ENCODE measurements at places on chromosomes 2 and 18. TPM values are rescaled to one million over a fixed set of nuclear protein-coding genes. Genes with fewer than 3 reads are reported as not detected.

The RAB6C gene
- not detected for total RNA-seq

The AGXT gene
- total RNA-seq, result not detected

The PLEK gene
- total RNA-seq, result 1.9 TPM

The SLC11A1 gene
- 4.6 TPM for total RNA-seq

The RBM44 gene
- 0.38 TPM for total RNA-seq

The TUBA3E gene
- not detected for total RNA-seq

The SIX3 gene
- not detected for total RNA-seq

The ANKRD44 gene
- total RNA-seq, result 31.0 TPM

The SERPINB12 gene
- not detected for total RNA-seq

The SULT1C2 gene
- 4.0 TPM for total RNA-seq

The ASAP2 gene
- total RNA-seq, result 33.0 TPM

The CKAP2L gene
- 0.70 TPM for total RNA-seq

The ASPRV1 gene
- 4.1 TPM for total RNA-seq

The ALPI gene
- 22.3 TPM for total RNA-seq

The TSN gene
- total RNA-seq, result 31.5 TPM

The GRHL1 gene
- 1.5 TPM for total RNA-seq

The TP53I3 gene
- 87.5 TPM for total RNA-seq

The ZNF638 gene
- total RNA-seq, result 167 TPM

The TUBB8B gene
- not detected for total RNA-seq

The COL3A1 gene
- 58.1 TPM for total RNA-seq

The ALPG gene
- not detected for total RNA-seq

The TACR1 gene
- total RNA-seq, result 5.6 TPM

The TRMT61B gene
- 17.5 TPM for total RNA-seq

The TBR1 gene
- not detected for total RNA-seq

The ADRA2B gene
- total RNA-seq, result 0.53 TPM

The GPR35 gene
- 257 TPM for total RNA-seq

The RAB27B gene
- 2.5 TPM for total RNA-seq

The NOSTRIN gene
- total RNA-seq, result 152 TPM

The TCF23 gene
- total RNA-seq, result not detected

The LOXHD1 gene
- 0.83 TPM for total RNA-seq

The CTNNA2 gene
- 0.88 TPM for total RNA-seq

The RNF181 gene
- 136 TPM for total RNA-seq

The LTBP1 gene
- 9.1 TPM for total RNA-seq

The STEAP3 gene
- 13.2 TPM for total RNA-seq

The HRH4 gene
- not detected for total RNA-seq

The DCDC2C gene
- not detected for total RNA-seq

The CYP27A1 gene
- total RNA-seq, result 138 TPM

The KLF11 gene
- 17.3 TPM for total RNA-seq

The MAL gene
- not detected for total RNA-seq

The NEB gene
- total RNA-seq, result 4.1 TPM

The IL37 gene
- total RNA-seq, result not detected
